NCI-H510A (cell line): ENCODE measurements at places on chromosomes 11 and 22.

DNA sequence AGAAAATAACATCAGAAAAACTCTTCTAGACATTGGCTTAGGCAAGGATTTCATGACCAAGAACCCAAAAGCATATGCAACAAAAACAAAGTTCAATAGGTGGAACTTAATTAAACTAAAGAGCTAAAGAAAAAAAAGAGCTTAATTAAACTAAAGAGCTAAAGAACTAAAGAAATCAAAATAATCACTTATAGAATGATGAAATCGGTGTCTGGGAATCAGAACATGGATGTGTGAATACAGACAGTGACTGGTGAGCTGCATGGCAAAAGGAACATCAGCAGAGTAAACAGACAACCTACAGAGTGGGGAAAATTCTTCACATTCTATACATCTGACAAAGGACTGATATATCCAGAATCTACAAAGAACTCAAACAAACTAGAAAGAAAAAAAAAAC is 41.4 kb downstream of the ZNF280B start:
- no peak for DNase-seq

DNA sequence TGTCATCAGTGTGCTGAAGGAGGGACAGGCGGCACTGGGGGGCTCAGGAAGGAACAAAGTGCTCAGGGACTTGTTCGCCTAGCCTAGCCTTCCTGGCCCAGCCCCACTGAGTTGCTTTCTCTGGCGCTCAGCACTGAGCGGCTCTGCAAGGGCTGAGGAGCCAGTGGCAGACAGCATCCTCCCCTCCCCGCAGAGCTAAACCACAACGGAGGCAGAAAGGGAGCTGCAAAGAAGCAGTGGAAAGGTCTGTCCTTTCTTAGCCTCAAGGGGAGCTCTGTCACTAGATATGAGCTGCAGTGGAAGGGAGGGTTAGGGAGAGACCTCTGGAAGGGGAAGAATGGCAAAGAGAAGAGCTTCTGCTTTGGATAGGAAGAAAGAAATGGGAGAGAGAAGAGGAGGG is 89.7 kb upstream of the PHOX2A start:
- DNase-seq = no peak

GRCh38 chr22:17672417-17672991 is 33.9 kb downstream of the BCL2L13 start:
- DNase-seq = no peak

- no peak for DNase-seq
These were observed 35.9 kb downstream of the ARVCF start for GRCh38 chr22:19980766-19981165.

- DNase-seq = no peak
These were observed 1.2 kb upstream of the AHNAK start for GRCh38 chr11:62547691-62548281.

- DNase-seq = no peak
These were observed 5.6 kb downstream of the FBXO7 start for GRCh38 chr22:32480238-32480637.

DNA sequence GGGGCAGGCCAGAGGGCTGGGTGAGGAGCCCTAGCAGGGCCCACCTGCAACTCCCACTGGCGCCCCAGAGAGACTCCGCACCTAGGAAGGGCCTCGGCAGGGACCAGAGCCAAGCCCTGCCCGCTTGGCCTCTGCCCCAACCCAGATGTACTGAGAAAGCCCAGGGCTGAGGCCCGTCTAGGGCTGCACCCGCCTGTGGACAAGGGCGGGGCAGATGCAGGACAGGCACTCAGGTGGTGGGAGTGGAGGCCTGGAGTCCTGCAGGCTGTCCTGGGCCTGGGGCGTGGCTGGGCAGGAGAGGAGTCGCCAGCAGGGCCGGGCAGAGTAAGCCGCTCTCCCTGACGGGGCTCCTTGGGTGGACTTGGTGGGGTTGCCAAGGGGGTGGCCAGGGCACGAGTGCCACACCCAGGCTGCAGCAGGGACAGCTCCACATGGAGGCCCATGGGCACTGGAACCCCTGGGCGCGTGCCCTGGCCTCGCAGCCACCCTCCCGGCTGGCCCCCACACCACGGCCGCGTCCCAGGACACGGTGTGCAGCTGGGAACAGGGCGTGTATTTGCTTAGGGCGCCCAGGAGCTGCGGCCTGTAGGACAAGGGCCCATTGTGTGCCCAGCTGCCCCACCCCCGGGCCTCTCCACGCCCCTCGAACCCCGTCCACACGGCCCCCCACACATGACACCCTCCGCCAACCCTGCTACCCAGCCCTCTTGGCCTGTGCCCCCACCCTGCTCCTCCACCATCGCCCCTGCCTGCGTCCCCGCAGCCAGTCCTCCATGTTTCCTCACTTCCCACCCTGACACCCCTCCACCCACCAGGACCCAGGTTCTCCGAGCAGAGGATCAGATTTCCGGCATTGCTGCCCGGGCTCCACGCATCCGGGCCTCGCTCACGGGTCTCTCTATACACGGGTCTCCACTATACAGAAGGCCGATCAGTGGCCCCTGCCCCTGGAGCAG is 11.3 kb upstream of the PIM3 start:
- DNase-seq = no peak

DNA sequence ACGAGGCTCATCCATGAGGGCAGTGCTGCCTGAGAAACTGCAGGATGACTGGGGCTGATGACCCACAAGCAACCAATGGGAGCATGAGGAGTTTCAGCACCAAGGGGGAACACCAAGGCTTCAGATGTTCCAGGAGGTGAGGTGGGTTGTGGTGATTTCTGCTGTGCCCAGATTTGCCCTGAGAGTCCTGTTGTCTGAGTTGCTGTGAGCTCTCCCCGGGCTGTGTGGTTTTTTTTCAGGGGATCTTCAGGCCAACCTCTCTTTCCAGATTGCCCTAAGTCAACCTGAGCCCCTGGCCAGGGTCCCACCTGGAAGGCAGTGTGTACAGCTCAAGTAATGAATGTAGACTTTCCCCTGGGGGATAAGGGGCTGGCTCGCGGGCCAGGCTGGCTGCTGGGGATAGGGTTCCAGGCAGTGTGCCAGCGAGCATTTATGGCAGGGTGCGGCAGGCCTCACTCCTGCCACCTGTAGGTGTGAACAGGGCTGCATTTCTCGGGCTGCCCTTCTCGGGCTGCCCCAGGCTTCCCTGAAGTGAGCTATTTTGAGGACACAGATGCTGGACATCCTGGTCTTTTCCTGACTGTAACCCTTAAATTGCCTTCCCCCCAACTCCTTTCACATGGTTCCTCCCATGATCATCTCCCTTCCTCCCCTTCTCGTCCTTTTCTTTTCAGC is 9.8 kb downstream of the SLC22A6 start:
- DNase-seq = no peak

DNA sequence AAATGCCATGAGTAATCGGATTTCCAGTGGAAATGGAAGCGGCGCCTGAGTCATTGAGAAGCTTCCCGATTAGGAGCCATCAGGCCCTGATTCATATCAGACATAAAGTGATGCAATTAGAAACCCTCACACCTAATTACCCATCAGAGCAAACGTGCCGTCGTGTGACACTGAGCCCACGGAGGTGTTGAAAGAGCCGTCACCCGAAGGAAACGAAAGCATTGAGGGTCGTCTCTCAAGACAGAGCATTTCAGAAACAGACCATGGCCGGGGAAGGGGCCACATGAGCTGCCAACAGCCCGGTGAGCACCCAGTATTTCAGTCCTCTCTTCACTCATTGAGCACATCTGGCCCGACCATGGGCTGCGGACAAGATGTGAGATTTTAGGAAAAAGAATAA is 829.3 kb downstream of the TBC1D22A start:
- no peak for DNase-seq

- DNase-seq = no peak
These were observed 48.5 kb downstream of the MS4A13 start for GRCh38 chr11:60563553-60564235.
